ENCODE measurements at places on chromosomes 13 and 19.
A peak's percentile ranks its signal among the peaks of the same experiment; 100 is the strongest.

GRCh38 chr13:28574617-28575142 is 79.8 kb upstream of the FLT1 start:
- DNase-seq, result no peak

GRCh38 chr19:2345794-2346663 is 14.0 kb upstream of the TMPRSS9 start:
- peak; percentile 76 for DNase-seq

DNA sequence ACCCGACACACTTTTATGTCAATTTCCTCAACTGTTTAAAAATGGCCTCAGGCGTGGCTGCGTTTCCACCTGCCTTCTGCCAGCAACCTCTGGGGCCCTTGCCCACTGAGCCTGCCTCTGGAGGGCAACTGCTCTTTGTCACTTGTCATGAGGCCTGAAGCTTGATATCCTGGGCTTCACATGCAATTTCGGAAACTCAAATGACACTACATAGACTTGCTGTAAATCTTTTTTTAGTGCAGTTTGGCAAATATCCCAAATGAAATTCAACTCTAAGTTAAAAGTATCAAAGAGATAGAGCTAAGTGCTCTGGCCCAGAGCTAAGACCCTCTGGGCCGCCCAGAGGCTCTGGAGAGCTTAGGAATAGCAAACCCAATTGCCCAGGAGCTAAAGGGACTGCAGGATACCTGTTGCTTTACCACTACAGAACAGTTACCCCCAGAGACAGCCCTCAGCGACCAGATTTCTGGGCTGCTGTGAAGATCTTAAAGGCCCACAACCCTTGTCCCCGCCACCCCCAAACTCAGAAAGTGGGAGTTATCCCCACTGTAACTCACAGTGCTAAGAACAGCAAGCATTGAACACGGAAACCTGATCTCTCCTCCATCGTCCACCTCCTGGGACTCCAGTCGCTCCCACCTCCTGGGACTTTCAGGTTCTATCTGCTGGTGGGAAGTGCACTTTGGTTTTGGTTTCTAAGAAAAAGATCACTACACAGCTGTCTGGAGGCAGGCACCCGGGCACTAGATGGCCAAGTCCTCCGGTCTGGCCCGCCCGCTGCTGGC is 19.4 kb downstream of the GJA3 start:
- DNase-seq, result no peak

DNA sequence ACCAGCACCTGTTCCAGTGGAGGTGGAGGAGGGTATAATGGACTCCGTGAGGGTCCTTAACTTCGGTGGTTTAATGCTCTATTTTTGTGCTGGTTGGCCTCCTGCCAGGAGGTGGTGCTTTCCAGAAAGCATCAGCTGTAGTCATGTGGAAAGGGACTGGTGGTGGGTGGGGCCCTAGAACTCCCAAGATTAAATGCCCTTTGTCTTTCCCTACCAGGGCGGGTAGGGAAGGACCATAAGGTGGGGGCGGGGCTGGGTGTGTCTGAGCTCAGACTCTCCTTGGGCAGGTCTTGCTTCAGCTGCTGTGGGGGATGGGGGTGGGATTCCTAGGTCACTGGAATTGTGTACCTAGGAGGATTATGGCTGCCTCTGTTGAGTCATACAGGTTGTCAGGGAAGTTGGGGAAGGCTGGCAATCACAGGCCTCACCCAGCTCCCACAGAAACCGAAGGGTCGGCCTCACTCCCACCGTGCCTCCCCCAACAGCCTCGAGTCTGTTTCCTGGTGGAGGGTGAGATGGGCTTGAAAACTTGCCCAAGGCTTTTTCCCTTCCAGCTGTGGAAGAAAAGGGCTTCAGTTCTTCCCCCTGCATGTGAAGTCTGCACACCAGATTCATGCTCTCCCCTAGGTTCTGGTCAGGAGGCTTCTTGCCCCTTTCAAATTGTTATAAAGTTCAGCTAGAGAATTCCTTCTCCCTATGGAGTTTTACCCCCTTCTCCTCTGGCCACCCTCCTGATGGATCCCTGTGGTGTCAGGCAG is 60.3 kb upstream of the CLDN10 start:
- no peak for DNase-seq
